ENCODE measurements at places on chromosomes 6 and 20.

GRCh38 chr6:42227173-42227850 lies 9.7 kb upstream of the MRPS10 start:
- DNase-seq: no peak

- DNase-seq: no peak
These were observed 94.1 kb downstream of the CDH26 start for GRCh38 chr20:60052322-60052721.

- DNase-seq: no peak
These were observed 28.6 kb upstream of the CDYL start for GRCh38 chr6:4747588-4747987.

- no peak for DNase-seq
These were observed 1.6 kb upstream of the SNX9 start for GRCh38 chr6:157821342-157822033.

DNA sequence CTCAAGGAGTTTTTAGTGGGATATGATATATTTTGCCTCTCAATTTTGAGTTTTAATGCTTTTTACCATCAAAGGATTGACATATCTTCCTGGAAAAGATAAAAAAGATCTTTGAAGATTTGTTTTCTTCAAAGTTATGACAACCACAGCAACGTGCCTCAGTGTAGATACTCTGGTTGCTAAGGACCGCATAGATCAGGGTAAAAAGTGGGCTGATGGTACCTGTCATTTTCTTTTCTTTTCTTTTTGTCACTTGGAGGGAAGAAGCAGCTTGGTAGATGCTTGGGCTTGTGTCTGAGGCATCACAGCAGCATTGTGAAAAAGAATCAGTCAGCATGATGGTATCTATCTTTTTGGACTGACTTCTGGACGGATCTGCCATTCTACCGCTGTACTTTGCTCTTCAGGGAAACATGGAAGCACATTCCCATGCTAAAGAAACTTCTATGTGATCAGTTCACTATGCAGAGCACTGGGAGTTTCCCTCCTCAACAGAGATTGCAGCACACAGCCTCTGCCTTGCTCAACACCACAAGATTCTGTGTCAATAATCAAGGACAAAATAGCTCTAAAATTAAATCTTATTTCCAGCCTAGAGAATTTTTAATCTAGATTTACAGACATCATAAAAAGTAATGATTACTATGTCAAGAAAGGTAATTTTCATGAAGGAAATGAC lies 54.8 kb upstream of the SGK1 start:
- DNase-seq: no peak

DNA sequence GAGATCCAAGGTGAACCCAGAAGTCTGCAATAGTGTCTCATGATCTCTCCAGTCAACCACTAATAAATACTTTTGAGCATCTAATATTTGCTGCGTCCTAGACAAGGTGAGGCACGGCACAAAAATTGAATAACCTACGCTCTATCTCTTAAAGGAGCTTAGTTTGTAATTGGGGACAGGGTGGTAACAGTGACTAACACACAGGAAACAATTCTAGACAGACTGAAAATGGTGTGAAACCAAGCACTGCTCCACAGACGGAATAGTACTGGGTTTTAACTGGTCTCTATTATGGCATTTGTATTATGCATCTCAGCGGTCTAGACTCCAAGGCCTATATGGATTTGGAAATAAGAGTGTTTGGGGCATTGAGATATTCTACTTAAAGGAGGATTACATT lies 120.1 kb downstream of the CLIC5 start:
- no peak for DNase-seq

- DNase-seq: no peak
These were observed 133.4 kb downstream of the BANF2 start for GRCh38 chr20:17833036-17833674.

DNA sequence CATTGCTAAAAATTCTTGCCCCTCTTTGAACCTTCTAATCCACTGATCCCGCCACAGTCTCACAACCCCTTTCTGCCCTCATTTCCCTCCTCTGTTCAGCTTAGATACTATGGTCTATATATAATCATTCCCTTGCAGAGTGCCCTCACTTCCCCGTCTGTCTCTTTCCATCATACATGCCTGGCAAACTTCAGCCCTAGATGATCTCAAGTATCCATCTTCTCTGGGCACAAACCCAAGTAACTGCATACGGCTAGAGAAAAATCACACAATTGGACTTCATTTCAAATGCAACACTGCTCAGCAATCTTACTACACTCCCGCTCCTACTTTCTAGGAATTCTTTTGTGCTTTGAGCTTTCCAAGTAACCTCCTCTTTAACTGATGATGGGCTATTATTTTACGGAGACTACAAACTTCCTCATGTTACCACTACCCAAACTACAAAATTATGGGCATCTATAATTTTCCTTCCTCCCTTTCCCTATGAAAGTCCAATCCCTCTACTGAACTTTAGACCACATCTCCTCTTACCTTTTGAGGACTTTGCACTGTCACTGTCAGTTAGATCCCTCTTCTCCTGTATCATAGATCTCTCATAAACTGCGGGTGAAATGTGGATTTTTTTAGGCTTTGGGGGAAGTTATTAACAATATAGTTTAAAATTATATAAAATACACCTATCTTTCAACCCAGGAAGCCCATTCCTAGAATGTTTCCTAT lies 135.6 kb downstream of the BTBD9 start:
- no peak for DNase-seq

- no peak for DNase-seq
These were observed 359 bp downstream of the PHIP start for GRCh38 chr6:79077715-79078074.

- no peak for DNase-seq
These were observed 10.4 kb downstream of the ZSWIM3 start for GRCh38 chr20:45867819-45868176.

- no peak for DNase-seq
These were observed 9.3 kb upstream of the FKBP1A start for GRCh38 chr20:1402149-1402548.

- no peak for DNase-seq
These were observed 1.6 kb downstream of the DNAJC5 start for GRCh38 chr20:63896264-63897105.

DNA sequence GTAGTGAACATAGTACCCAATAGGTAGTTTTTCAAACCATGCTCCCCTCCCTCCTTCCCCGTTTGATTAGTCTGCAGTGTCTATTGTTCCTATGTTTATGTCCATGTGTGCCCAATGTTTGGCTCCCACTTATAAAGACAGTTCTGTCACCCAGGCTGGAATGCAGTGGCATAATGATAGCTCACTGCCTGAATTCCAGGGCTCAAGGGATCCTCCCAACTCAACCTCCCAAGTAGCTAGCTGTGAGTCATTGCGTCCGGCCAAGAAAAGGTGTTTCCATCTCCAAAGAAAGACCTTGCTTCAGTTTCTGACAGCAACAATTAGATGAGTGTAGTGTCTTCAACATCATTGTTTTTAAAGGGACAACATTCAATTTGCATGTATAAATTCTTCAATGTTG lies 131.1 kb upstream of the CEP162 start:
- DNase-seq: no peak

- no peak for DNase-seq
These were observed 40.8 kb upstream of the FOXP4 start for GRCh38 chr6:41505122-41506049.

- no peak for DNase-seq
These were observed 147.8 kb downstream of the EDN3 start for GRCh38 chr20:59448196-59448595.

- no peak for DNase-seq
These were observed 544 bp upstream of the NRM start for GRCh38 chr6:30691208-30691847.

DNA sequence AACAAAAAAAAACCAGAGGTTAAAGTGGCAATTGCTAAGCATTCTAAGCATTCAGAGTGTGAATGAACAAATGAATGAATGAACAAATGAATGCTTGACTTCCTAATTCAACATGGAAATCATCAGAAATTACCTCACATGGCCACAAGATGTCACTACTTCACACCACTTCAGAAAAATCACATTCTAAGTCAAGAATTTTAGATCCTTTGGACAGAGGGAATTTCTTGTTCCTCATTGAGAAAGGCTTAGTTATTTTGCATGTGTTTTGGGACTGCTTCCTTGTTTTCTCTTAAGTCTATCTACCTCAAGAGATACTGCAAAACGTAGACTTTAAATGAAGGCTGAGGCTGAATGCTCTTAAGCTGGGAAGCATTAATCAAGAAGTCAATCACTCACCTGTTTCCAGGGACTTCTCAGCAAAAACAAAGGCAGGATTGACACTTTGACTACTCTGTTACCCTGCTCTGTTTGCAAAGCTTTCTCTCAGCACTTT lies 120.2 kb downstream of the MBOAT1 start:
- DNase-seq: no peak

- no peak for DNase-seq
These were observed 5.3 kb downstream of the GCLC start for GRCh38 chr6:53539561-53539960.

- DNase-seq: no peak
These were observed 27.7 kb downstream of the ALDH5A1 start for GRCh38 chr6:24522228-24523176.

DNA sequence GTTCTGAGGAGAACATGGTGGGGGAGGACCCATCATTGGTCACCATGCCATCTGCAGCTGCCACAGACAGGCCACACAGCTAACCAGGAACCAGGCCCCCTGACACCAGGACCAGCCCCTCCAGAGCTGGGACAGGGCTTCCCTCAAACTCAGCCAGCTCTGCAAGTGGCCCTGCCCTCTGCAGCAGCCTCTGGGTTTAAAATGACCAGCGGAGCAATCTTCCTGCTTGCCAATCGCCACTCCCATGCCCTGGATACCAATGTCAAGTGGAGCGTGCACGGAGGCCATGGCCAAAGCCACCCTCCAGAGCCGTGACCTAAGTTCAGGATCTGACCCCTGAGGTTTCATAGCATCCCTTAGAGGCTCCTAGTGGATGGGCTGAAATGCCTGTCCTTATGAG lies 199.4 kb downstream of the SYNDIG1 start:
- DNase-seq: no peak

DNA sequence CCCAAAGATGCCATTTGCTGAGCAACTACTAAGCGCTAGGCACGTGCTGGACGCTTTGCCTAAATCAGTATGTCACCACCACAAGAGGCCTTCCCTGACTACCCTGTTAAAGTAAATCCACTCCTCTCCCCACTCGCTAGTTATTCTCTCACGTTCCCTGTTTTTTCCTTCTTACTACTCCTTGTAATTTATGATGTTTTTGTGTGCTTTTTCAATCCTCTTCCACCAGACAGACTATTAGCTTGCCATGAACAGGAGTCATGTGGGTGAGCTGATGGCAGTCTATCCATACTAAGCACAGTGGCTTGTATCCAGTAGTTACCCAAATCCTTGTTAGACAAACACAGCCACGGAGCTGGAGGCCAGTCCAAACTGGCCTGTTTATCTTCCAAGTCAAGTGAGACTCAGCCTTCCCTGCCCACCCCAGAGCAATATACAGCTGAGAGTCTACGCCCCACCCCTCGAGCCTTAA lies 41.2 kb downstream of the C6orf132 start:
- DNase-seq: no peak

DNA sequence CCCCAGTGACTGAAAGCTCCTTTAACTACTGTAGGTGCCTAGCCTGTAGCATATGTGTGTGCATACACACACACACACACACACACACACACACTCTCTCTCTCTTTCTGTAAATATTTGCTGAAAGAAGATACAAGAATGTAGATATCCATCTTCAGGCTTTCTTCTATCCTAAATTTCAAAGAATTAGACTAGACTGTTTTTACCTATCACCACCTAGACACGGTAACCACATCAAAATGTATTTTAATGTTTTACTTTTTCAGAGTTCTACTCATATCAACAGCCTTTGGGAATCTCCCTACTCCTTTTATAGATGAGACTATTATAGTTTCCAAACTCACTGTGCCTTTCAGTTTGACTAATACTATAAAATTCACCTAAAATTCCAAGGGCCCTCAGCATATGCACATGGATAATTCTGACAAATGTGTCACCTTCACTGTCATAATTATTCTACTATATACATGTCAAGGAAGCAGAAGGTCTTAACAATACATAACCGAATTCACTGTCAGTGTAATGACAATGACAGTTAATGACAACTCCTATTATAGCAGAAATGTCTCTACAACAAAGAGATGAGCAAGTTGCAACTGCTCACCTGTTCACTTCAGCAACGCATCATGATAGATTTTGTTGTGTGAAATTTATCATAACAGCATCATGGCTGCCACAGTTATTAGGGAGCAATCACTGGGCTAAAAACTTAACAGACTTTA lies 236.5 kb downstream of the GMPR start:
- no peak for DNase-seq

- DNase-seq: no peak
These were observed 385.7 kb downstream of the GRIK2 start for GRCh38 chr6:101779051-101779844.

DNA sequence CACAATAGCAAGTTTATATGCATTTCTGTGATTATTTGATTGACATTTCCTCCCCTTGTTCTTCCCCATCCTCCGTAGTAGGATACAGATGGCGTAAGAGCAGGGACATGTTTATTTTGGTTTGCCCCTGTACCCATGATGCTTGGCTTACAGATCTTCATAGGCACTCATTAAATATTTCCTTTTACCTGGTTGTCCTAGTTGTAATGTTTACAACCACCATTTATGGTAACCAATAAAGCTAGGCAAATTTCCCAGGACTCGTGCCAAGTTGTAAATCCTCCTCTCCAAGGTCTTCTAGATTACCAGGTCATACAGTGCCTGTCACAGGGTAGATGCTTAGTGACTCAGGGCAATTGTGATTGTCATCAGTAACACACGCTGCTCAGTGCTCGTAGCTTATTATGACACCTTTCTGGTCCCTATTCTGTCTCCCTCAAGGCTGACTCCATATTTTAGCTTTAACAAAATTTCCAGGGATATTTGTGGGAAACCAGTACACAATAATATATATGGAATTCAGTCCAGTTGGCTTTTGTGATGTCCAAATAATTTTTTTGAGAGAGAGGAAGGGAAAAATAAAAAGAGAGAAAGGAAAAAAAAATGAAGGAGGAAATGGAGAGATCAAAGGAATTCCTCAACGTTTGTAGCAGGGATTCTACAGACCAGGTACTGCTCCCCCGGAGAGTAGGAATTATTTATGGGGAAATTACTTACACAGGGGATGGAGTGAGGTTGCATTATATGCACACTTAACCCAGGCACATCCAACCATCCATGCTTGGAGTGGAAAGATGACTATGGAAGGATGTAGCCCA lies 24.6 kb downstream of the CYP24A1 start:
- DNase-seq: no peak
